Fibroblast of lung (primary cell): ENCODE measurements at places on chromosomes 7 and 10.
A peak's percentile ranks its signal among the peaks of the same experiment; 100 is the strongest.

GRCh38 chr10:130080461-130080814, 30.2 kb downstream of the C10orf143 start:
- no peaks in the 10 kb centered on the region for H3K27me3 ChIP-seq
- no peak overlapping the region for H3K4me3 ChIP-seq
- no peak for DNase-seq
- no peaks in the 10 kb centered on the region for H3K36me3 ChIP-seq
- H3K27ac ChIP-seq, result no peak overlapping the region
- no peaks in the 10 kb centered on the region for H3K4me1 ChIP-seq

- no peak overlapping the region for H3K4me3 ChIP-seq
- no peak for DNase-seq
- H3K27me3 ChIP-seq, result peaks cover 5% of the 10 kb centered on the region
- no peaks in the 10 kb centered on the region for H3K4me1 ChIP-seq
These were observed 16.6 kb upstream of the WNT8B start for GRCh38 chr10:100446130-100446761.

GRCh38 chr10:34994565-34995142, 95.5 kb downstream of the CUL2 start:
- no peak overlapping the region for H3K27ac ChIP-seq
- no peak overlapping the region for H3K4me3 ChIP-seq
- DNase-seq, result peak; percentile 63
- H3K36me3 ChIP-seq, result no peaks in the 10 kb centered on the region
- H3K27me3 ChIP-seq, result no peaks in the 10 kb centered on the region

DNA sequence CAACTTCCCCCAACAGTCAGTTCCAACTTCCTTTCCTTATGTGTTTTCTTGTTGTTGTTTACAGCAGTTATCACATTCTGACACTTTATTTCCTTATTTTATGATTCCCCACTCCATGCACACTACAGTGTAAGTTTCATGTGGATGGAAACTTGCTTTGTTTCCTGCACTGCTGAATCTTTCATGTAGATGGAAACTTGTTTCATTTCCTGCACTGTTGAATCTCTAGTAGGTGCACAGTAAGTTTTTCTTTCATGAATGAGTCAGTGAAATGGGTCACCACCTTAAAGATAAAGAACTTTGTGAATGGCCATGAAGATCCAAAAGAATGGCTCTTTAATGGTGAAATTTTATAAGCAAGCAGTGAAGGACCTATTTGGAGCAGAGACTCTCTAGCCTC, 61.4 kb downstream of the SHOC2 start:
- H3K36me3 ChIP-seq, result no peaks in the 10 kb centered on the region
- no peaks in the 10 kb centered on the region for H3K4me1 ChIP-seq
- no peak for DNase-seq
- no peak overlapping the region for H3K27ac ChIP-seq

DNA sequence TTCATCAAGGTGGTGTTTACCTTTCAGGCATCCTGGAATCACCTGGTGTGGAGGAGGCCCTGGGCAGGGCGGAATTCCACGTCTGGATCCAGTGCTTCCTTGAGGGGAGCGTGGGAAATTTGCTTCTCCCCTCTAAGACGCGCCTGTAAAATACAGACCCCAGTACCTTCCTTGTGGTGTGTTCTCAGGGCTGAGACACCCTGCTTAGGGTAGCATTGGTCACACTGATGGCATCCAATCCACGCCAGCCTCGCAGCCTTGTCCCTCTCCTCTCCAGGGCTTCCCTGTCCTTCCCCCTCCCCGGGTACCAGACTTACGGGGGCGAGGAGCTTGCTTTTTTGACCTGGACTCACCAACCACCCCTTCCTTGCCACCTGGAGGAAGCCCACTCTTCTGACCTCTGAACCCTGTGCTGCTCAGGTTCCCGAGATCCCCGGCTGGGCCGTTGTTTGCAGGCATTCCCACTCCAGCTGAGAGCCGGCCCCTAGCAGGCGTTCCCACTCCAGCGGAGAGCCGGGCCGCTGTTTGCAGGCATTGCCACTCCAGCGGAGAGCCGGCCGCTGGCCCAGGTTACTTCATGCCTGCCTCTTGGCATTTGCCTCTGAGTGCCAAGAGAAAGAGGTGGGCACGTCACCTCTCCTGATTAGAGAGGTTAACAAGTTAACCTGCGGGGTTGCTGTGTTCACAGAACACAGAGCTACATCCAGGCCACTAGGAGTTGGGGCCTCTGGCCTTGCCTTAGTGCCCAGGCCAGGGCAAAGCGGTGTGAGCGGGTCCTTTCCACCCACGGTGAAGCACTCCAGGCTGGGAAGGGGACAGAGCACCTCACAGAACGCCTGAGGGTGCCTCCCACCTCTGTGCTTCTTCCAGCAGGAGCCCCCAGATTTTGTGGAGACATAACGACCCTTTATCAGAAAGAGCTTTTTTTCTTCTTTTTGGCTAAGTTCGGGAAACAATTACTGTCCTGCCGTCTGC, 254.0 kb upstream of the PPP2R2D start:
- no peaks in the 10 kb centered on the region for H3K4me1 ChIP-seq
- no peaks in the 10 kb centered on the region for H3K36me3 ChIP-seq
- H3K27me3 ChIP-seq, result no peaks in the 10 kb centered on the region
- no peak overlapping the region for H3K4me3 ChIP-seq

GRCh38 chr10:60283397-60283796, 106.3 kb downstream of the ANK3 start:
- H3K36me3 ChIP-seq, result no peaks in the 10 kb centered on the region
- H3K27ac ChIP-seq, result no peak overlapping the region

DNA sequence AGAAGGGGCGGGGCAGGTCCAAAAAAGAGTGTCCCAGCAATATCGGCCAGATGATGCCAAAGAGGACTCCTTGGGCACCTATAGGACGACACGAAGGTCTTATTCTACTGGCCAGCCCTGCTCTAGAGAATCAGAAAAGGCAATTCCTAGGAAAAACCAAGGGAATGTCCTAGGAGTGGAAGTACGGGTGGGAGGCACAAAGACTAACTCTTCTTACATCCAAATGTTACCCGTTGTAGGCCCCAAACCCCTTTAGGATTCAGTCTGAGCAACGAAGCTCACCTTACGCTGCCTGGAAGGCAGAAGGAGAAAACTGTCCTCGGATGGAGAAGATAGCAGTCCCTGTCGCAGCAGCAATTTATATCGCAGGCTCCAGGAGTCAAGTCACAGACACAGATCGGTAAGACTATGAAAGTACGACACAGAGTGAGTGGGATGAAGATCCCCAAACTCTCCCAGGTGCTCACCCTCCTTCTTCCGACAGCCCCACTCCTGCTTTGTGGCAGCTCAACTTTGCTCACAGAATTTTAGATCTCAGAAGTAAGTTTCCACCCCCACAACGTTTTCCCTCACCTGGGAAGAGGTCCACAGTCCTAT, 558 bp downstream of the TCTN3 start:
- H3K36me3 ChIP-seq, result no peaks in the 10 kb centered on the region
- peak; percentile 6 for DNase-seq
- no peaks in the 10 kb centered on the region for H3K27me3 ChIP-seq
- H3K27ac ChIP-seq, result peak overlapping the region; percentile 92

- H3K36me3 ChIP-seq, result no peaks in the 10 kb centered on the region
- no peaks in the 10 kb centered on the region for H3K27me3 ChIP-seq
- H3K4me1 ChIP-seq, result no peaks in the 10 kb centered on the region
- no peak overlapping the region for H3K4me3 ChIP-seq
These were observed 254.0 kb downstream of the USP6NL start for GRCh38 chr10:11357439-11357838.

- no peaks in the 10 kb centered on the region for H3K36me3 ChIP-seq
- DNase-seq, result peak; percentile 96
- H3K4me1 ChIP-seq, result no peaks in the 10 kb centered on the region
- H3K27ac ChIP-seq, result no peak overlapping the region
- no peak overlapping the region for H3K4me3 ChIP-seq
- H3K27me3 ChIP-seq, result no peaks in the 10 kb centered on the region
These were observed 218.0 kb upstream of the IGFBP3 start for GRCh38 chr7:46139079-46139478.

DNA sequence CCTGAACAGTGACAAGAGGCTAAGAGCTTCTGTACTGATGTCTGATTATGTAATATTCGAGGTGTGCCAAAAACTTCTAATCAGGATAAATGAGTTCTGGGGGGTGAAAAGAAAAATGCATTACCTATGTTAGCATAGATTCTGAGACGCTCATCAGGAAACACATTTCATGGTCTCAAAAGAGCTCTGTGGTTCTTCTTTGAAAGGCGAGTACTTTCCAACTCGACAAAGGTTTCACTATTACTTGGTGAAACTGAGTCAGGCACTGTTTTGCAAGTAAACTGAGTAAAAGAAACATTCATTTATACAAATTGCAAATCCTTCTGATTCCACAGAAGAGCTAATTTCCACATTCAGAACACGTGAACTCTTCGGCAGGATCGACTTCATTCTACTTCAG, 523.2 kb downstream of the GATA3 start:
- no peak overlapping the region for H3K27ac ChIP-seq
- no peak overlapping the region for H3K4me3 ChIP-seq
- H3K4me1 ChIP-seq, result no peaks in the 10 kb centered on the region
- DNase-seq, result no peak

DNA sequence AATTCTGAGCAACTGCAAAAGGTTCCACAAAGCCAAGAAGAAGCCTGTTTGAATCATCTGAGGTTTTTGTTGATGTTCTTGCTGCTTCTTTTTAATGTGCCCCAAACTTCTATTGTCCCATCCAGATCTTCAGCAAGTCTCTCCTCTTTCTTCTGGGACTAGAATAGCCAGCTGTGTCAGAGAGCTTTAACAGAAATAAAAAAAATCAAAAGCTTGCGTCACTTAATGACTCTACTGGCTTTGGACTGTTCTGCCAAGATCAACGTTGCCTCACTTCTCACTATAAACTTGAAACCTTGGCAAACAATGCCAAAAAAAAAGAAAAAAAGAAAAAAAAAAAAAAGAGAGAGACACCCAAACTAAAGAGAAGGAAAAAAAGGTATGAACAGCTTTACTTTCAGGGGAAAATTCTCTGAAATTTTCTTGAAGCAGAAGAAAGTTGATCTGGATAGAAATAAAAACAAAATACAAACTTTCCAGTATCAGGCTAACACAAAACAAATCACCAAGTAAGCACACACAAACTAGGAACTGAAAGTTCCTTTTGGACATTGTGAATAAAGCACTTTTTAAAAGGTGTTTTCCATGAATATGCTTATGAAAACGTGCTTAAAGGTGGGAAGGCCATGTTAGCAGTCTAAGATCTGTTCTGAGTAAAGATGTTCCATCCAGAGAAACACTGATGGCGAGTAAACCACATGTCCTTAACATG, 14.8 kb downstream of the USP54 start:
- no peak overlapping the region for H3K4me3 ChIP-seq
- H3K4me1 ChIP-seq, result no peaks in the 10 kb centered on the region
- no peaks in the 10 kb centered on the region for H3K36me3 ChIP-seq
- H3K27ac ChIP-seq, result no peak overlapping the region
- DNase-seq, result peak; percentile 83
- H3K27me3 ChIP-seq, result no peaks in the 10 kb centered on the region

GRCh38 chr10:122204691-122205489, 66.2 kb upstream of the BTBD16 start:
- H3K36me3 ChIP-seq, result peaks cover 1% of the 10 kb centered on the region
- H3K27me3 ChIP-seq, result no peaks in the 10 kb centered on the region
- no peak overlapping the region for H3K27ac ChIP-seq
- no peak overlapping the region for H3K4me3 ChIP-seq
- no peaks in the 10 kb centered on the region for H3K4me1 ChIP-seq
- no peak for DNase-seq

DNA sequence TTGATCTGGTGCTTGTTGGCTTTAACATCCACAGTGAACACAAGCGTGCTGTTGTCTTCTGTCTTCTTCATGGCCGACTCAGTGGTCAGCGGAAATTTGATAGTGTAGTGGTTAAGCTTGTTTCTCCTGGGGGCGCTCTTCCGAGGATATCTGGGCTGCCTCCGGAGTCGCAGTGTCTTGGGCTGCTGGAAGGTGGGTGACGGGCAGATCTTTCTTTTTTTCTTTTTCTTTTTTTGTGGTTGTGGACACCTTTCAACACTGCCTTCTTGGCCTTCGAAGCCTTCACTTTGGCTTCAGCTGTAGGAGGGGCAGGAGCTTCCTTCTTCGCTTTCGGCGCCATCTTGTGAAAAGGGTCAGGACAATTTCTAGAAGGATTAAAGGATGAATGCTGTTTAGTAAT, 23.8 kb upstream of the RPA3 start:
- no peak overlapping the region for H3K27ac ChIP-seq

DNA sequence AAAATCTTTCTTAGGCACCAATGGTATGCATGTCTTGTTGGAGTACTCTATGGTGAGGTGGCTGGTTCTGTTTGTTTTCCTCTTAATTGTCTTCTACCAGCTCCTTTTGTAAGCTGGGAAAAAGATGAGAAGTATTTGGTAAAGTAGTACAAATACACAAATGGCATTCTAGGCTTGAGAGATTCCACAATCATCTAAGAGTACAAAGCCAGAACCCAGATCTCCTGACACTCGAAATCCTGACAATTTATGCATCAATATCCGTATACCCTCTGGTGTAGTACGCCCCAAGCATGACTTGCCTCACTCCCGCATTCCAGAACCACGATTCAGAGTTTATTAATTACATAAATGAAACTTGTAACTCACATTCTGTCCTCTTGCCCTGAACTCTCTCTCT, 43.5 kb downstream of the CDCA7L start:
- peak; percentile 50 for DNase-seq
- H3K27ac ChIP-seq, result no peak overlapping the region
- H3K4me1 ChIP-seq, result no peaks in the 10 kb centered on the region
- no peaks in the 10 kb centered on the region for H3K27me3 ChIP-seq

DNA sequence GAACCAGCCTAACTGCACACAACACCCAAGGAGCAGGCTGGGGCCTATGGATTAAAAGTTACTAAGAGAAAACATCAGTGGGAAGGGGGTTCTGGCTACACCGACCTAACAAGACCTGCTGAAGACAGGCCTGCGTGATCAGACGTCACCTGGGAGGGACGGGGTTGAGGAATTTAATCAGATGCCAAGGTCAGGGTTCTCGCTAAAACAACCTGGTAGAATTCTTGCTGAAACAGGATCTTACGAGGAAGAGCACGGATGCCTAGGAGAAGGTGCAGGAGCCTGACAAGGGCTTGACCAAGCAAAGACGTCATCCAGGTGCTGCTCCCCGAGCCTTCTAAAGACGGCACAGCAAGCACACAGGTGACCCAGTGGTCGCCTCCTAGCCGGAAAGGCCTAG, 1.6 kb downstream of the IDI2 start:
- H3K27me3 ChIP-seq, result no peaks in the 10 kb centered on the region
- H3K36me3 ChIP-seq, result peaks cover 5% of the 10 kb centered on the region
- no peak for DNase-seq
- no peaks in the 10 kb centered on the region for H3K4me1 ChIP-seq
- H3K27ac ChIP-seq, result no peak overlapping the region

DNA sequence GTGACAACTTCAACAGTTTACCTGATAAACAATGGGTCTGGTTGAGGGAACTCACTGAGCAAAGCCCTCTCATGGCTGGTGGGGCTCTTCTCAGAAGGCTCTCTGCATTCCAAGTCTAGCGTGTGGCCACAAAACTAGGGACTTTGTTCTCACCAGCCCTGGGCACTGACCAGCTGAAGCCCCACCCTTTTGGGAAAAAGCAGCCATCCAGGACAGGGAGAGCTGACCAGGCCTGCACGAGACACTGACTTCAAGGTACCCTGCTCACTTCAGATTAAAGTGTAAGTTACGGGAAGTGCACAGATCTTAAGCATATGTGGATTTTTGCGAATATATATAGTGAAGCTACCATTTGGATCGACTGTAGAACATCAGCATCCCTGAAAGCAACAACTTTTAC, 67.4 kb upstream of the LRRC4 start:
- peaks cover under 1% of the 10 kb centered on the region for H3K27me3 ChIP-seq
- no peak for DNase-seq

- DNase-seq, result no peak
These were observed 199.8 kb downstream of the AHR start for GRCh38 chr7:17498230-17498629.
